Stimulated activated CD4-positive, alpha-beta T cell treated with anti-CD3 and anti-CD28 coated beads, Interleukin-4, amount 100 ng/mL, for 1 hour (primary cell): ENCODE measurements at places on chromosomes 6 and 20.

DNA sequence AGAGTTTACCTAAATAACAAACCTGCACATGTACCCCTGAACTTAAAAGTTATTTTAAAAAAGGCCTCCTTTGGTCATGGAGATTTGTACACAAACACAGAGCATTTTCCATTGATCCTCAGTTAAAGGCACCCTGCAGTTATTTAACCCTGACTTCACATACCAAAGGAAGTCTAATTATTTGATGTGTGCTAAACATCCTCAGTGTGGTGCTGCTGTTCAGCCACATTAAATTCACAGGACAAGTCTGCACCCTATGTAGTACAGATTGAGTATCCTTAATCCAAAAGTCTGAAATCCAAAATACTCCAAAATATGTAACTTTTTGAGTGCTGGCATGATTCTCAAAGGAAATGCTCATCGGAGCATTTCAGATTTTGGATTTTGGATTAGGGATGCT is 21.4 kb downstream of the KCNQ5 start:
- DNase-seq: no peak

- DNase-seq: no peak
These were observed 170.3 kb downstream of the FUT9 start for GRCh38 chr6:96186094-96186493.

- no peak for DNase-seq
These were observed 37.8 kb upstream of the THEMIS start for GRCh38 chr6:127938701-127939100.

DNA sequence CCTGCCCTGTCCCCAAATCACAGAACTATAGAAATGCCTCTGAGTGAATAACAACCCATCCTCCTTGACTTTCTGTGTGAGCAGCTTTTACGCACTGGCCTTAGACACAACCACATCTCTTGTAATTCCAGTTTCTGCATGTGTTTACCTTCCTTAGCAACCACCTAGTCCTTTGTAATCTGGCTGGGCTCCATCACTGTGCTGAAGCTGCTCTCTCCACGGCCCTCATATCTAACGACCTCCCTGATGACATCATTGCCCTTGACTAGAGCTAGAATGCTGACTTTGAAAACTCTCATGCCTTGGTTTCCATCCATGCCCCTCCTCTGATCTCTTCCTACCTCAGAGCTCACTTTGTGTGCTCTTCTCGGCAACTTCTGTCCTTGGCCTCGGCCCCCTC is 30.5 kb upstream of the GLP1R start:
- DNase-seq: no peak

DNA sequence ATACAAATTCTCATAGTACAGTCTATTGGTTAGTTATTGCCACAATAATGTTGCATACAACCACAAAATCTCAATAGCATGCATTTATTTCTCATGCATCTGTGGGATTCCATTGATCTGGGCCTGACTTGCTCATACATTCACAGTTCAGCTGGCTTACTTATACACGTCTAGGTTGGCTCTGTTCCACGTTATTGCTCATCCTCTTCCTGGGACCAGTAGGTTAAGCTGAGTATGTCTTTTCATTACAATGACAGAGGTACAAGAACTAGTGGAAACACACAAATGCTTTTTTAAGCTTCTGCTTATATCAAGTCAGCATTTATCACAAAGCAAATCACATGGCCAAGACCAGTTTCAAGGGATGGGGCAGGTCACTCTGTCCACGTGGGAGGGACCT is 485.3 kb upstream of the BTBD3 start:
- no peak for DNase-seq

DNA sequence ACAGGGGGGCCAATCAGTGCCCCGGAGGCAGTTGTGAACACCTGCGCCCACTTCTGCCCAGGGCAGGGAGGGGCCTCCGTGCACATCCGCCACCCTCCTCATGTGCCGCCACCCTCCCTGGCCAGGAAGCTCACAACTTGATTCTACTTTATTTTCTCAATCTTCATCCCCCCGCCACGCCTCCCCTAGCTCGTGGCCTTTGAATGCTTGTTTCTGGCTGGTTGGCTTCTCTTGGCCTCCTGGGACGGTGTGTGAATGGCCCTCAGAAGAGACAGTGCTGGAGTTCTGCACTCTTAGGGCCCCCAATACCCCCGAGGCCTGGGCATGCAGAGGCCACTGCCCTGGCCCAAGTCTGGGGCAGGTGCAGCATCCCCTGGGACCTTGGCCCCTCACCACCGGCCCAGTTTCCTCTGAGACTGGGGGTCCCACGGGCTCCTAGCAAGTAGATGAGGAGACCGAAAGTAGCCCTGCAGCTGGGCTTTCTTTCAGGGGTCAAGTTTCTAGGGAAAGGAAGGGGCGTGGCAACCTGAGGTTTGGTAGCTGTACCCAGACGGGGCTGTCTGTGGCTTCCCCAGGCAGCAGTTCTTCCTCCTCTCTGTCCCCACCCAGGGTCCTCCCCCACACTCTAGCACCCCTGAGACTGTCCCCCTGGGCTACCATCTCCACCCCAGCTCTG is 1.3 kb downstream of the RGS19 start:
- DNase-seq: peak; percentile 44

- DNase-seq: no peak
These were observed 1.2 kb downstream of the RNF217 start for GRCh38 chr6:124963416-124963785.
